Stimulated activated CD4-positive, alpha-beta T cell treated with anti-CD3 and anti-CD28 coated beads, Interleukin-12 subunit alpha, Interleukin-12 subunit beta, amount 100 ng/mL, for 24 hours (primary cell): ENCODE measurements at places on chromosomes 3 and 15.

DNA sequence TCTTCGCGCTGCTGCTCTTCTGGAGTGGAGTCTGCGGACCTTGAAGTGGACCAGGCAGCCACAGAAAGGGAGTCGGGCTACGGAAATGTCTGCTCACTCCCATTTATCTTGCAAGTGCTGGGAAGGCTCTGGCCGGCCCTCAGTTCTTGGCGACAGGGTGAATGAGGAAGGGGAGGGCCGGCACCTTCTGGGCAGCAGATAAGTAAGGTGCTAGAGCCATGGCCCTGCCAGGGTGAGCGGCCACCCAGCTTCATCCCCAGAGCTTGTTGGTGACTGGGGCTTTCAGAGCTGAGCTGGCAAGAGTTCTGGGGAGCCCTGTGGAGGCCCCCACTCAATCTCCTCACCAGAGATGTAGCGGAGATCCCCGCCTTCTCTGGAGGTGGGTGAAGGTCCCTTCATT, 103.5 kb downstream of the ASB7 start:
- DNase-seq = no peak

- no peak for DNase-seq
These were observed 16.9 kb downstream of the SLC24A1 start for GRCh38 chr15:65638681-65639089.

GRCh38 chr3:26719134-26719533, 96.6 kb downstream of the LRRC3B start:
- no peak for DNase-seq

- no peak for DNase-seq
These were observed 6.0 kb downstream of the PLIN1 start for GRCh38 chr15:89673165-89673512.

DNA sequence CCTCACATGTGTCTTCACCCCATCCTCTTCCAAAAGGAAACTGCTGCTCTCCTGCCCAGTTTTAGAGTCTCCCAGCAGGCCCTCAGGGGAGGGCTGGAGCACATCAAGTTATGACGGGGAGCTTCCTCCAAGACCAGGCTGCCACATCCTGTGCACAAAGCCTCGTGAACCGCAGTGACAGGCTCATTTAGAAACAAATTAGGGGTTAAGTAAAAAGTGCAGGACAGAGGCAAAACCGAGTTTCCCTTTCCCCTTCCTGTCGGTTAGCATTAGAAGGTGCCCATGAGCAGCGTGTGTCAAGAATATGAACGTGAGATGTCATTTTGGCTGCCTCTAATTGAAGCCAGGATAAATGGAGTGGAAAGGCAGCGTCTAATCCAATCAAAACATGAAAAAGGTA, 199.7 kb downstream of the ARRDC4 start:
- peak; percentile 16 for DNase-seq

DNA sequence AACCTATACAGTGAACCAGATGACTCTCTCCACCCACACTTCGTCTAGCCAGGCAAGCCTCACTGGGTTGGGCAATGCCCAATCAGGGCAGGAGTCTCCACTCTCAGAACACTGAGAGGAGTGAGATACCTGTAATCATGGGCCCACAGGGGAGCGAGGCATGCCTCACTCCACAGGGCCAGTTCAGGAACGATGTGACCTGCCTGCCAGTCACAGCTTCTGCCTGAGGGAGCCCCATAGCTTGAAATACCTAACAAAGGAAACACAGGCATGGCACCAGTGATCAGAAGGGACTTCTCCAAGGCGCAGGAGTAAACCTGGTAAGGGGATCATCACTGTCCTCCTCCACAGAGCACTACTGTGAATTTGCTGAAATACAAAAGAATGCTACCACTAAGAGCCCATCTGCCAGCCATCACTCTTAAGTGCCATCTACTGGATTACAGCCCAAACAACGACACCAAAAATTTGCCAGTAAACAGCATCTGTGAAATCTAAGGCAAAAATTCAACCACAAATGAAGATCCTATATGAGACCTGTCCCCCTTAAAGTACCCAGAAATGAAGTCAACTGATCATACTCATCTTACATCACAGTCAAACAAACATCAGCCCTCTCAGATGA, 689.9 kb upstream of the SEMA6D start:
- DNase-seq = no peak

DNA sequence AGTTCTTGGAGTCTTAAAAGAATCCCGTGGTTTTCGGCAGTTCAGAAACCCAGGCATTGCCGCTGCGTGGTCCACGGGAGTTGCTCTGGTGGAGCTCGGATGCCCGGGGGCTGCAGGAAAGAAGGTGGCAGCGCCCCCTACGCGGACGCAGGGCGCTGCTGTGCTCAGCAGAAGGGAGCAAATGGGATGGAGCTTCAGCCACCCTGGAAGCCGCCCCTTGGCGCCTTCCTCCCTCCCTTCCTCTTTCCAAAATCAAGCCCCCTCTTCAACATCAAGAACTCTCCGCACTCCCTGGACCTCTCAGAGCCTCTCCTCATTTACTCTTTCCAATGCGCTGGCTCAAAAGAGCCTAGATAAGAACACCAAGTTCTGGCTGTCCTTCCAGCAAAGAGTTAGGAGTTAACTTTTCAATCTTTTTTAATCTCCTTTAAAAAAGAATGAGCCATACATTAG, 880 bp upstream of the CHRNA7 start:
- no peak for DNase-seq

- DNase-seq = no peak
These were observed 21.2 kb upstream of the SMAD3 start for GRCh38 chr15:67043939-67044771.

DNA sequence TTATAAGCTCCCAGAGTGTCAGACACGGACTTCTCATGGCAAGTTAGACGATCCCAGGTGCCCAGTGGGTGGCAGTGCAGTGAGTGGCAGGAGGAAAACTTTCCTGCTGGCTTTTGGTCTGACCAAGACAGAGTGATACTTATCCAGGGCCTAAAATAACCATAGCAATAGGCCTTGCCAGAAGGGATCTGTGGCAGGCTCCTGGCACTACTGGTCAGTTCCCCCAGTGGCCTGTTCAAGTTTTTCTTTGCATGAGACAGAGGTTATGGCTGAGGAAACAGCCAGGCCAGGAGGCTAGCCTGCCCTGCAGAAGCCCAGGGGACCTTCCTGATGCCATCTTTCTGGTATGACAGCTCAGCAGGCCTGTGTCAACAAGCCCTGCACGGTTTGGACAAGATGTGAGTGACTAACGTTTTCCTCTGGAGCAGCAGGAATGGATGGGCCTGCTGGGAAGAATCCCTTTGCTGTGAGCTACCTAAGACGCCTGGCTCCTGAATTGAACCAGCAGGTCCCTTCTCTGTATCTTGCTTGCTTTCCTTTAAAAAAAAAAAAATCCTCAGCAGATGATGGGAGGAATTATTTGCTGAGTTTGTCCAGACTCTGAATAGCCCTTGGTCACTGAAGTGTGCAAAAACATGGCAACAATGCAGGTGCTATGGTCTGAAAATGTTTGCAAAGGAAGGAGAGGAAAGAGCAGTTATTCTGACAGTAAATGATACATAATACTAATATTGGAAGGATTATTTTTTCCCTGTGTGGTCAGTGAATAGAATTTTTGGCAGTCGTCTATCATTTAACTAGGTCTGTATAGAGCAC, 18.0 kb downstream of the SCG5 start:
- no peak for DNase-seq

DNA sequence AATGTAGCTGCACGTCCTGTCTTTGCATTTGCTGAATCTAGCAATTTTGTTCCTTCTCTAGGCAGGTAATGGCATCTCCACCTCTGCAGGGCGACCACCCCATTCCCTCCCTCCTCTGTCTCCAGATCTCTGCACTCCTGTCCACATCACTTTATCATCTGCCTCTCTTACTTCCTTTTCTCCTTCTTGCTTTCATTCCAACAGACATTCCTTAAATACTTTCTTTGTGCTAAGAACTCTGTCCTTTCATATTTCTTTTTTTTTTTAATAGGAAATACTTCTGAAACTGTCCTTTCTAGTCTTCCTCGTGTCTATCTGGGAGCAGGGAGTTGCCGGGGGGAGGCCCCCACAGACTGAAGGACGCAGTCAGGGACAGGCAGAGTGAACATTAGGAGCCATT, 7.2 kb downstream of the ITIH3 start:
- DNase-seq = no peak

DNA sequence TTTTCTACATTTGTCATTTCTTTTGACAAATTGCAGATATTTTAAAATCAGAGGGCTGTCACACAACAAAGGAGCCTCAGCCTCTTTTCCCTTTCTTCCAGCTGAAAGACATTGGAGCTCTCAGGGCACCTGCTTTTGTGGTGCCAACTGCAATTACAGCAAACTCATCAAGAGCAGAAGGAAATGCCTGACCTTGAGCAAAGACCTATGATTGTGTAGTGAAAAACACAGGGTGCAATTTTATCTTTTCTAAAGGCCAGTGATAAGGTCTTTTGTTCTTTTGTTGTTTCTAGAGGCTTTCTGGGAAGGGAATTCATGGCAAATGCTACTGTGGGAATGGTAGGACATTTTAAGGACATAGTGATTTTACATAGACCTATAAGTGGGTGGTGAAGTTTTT, 214.3 kb downstream of the OXSM start:
- no peak for DNase-seq

DNA sequence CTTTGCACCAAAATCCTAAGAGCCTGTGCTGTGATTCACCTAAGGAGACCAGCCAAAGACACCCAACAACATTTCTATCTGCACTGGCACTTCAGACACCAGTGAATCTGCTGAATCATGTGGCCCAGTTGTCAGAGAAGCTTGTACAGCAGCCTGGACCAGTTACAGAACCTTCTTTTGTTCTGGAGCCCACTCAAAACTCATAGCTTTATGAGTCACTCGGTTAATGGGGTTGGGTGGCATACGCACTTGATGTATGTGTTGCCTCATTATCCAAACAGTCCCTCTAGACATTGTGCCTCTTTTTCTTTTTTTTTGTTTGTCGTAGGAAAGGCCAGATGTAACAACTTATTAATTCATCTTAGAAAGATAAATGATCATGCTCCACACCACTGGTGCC, 25.6 kb upstream of the GOLGA6L2 start:
- DNase-seq = no peak

DNA sequence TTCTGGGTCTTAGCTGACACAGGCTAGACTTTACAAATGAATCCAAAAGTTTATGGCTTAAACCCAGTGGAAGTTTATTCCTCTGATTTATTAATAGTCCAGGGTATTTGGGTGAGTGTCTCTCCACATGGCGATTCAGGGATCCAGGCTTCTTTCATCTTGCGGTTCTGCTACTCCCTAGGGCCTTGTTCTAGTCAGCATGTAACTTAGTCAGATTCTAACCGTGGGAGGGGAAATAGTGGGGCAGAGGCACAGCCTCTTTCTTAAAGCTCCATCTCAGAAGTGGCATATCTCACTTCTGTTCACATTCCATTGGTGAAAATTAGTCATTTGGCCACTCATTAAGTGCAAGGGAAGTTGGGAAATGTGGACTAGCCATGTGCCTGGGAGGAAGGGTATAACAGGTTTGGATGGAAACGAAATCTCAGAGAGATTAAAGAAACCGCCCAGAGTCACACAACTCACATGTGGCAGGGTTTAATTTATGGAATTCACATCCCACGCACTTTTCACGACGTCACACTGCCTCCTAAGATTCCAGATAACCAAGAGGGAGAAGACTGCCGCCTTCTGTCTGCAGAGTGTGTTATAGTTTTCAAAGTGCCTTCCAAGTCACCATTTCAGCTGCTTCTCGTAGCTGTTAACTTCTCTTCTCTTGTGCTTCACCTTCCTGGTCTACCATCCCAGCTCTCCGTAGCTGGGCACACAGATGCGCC, 11.4 kb upstream of the RASGRF1 start:
- DNase-seq = no peak

DNA sequence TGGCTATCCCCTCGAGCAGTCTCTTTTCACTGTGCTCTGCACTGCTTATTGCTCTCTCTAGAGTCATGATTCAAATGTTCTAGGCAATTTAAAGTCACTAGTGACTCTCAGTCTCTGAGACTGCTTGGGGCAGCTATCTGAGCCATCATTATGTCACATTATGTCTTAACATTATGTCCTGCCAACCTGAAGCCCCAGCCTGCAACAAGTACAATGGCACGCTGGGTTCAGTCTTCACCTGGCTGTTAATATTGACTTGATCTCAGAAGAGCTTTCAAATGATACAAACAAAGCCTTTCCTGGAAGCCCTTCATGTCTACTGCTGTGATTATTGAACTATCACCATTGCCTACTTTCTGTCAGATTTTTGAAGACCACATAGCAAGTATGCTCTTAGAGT, 128.1 kb upstream of the GRM7 start:
- no peak for DNase-seq

DNA sequence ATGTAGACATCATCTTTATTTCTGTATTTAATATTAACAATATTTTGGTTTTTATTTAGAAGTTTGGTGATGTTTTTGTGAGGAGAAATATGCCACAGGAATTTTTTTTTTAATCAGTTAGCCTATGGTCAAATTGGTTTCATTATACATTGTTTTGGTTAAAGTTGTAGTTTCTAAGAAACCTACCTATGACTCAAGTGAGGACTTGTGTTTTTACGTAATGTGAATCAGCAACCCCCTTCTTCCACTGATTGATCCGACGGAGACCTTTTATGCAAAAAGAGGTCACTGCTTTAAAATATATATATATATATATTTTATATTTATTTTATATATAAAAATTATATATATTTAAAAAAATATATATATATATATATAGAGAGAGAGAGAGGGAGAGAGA, 698.1 kb downstream of the FHIT start:
- DNase-seq = no peak

GRCh38 chr3:129276385-129276784, 2.3 kb upstream of the HMCES start:
- DNase-seq = no peak

GRCh38 chr3:127991681-127992080, 60.6 kb upstream of the SEC61A1 start:
- DNase-seq = no peak

GRCh38 chr15:101013769-101014675, 94.9 kb downstream of the LRRK1 start:
- DNase-seq = no peak

- no peak for DNase-seq
These were observed 461.5 kb upstream of the PPP2R3A start for GRCh38 chr3:135503760-135504686.

DNA sequence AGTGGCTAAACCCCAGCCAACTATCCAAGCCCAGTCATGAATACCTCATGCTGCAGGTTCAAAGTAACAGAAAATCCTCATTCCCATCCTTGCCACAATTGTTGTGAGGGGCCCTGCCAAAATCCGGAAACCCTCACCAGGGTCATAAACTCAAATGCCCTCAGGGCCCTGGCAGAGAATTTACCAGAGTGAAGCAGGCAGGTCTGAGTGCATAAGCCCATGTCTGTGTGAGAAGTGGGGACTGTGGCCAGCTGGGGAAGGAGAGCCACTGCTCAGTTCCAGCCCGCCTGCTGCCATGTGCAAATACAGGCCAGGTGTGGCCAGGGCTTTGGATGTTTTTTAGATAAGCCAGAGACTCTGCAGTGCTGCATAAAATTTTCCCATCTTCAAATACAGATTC, 7.0 kb downstream of the CEP152 start:
- DNase-seq = no peak

GRCh38 chr3:153070511-153070868, 91.5 kb upstream of the RAP2B start:
- DNase-seq = no peak

GRCh38 chr3:23888617-23889228, 28.1 kb downstream of the NKIRAS1 start:
- DNase-seq = no peak

GRCh38 chr3:124149771-124150170, 157.8 kb upstream of the ROPN1 start:
- DNase-seq = no peak

- DNase-seq = no peak
These were observed 9.3 kb upstream of the KPNA4 start for GRCh38 chr3:160574636-160575035.
